ENCODE measurements at places on chromosomes 11 and 22.

GRCh38 chr11:12606597-12606996 is 67.6 kb upstream of the TEAD1 start:
- no peak for DNase-seq

DNA sequence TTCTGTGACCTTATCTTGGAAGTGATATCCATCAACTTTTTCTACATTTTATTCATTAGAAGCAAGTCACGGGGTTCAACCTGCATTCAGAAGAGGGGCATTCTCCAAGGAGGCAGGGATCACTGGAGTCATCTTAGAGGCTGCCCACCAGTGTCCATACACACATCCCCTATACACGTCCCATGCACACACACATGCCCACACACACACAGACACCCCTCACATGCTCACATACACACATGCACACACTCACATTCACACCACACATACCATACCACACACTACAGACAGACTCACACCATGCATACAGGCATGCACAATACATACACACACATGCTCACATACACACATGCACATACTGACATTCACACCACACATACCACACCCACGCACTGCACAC is 884.7 kb downstream of the TBC1D22A start:
- DNase-seq, result no peak

GRCh38 chr22:19355413-19356157 is 64.1 kb upstream of the CLTCL1 start:
- DNase-seq, result no peak

GRCh38 chr11:62715150-62716130 is 8.0 kb downstream of the GNG3 start:
- no peak for DNase-seq

- peak; percentile 77 for DNase-seq
Measured at GRCh38 chr11:72724851-72725723, 27.1 kb downstream of the ARAP1 start.

DNA sequence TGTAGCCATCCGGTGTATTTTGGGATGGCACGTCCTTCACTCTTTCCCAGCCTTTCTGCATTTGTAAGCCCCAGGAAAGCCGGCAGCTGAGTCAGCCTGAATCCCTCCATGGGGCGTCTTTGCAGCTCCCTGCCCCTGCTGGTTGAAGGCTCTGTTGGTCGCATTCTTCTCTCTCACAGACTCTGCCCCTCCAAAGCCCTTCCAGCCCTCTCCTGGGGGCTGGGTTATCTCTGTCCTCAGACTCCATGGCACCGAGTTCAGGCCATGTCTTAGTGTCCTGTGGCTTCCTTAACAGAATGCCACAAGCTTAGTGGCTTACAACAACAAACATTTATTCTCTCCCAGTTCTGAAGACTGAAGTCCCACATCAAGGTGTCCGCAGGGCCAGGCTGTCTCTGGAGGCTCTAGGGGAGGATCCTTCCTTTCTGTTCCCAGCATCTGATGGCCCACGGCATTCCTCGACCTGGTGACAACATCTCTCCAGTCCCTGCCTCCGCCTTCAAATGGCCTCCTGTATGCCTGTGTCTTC is 62.2 kb downstream of the BCR start:
- DNase-seq, result no peak

- DNase-seq, result peak; percentile 38
Measured at GRCh38 chr11:17277024-17277584, 565 bp downstream of the NUCB2 start.

GRCh38 chr11:118263695-118264568 is at the start of gene MPZL2:
Gene MPZL2, minus strand, starts transcription at chr11:118264297. Its CDS starts 144 bp downstream, at chr11:118264153.
- peak; percentile 73 for DNase-seq

DNA sequence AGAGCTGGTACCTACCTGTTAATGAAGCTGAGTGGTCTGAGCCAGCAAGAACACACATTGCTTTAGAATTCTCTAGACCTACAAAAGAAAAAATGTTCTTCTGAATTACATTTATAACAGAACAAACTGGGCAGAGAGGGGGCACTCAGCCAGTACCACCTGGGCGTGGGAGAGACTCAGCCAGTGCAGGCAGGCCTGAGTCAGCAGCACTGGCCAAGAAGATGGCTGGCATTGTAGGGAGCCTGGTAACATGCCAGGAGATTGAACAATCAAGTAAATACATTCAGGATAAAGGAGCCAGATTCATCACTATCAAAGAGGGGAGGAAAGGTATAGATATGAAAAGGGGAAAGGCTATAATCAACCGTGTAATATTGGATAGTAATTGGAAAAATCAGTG is 19.9 kb downstream of the SERGEF start:
- no peak for DNase-seq

- DNase-seq, result no peak
Measured at GRCh38 chr11:69358398-69359020, 64.6 kb downstream of the MYEOV start.

- no peak for DNase-seq
Measured at GRCh38 chr22:32185821-32186220, 19.1 kb downstream of the RFPL2 start.

GRCh38 chr11:19735157-19735908 is 22.7 kb downstream of the NAV2 start:
- DNase-seq, result no peak
